ENCODE measurements at places on chromosomes 16 and 17.
A peak's percentile ranks its signal among the peaks of the same experiment; 100 is the strongest.

- DNase-seq = no peak
Measured at GRCh38 chr16:89704281-89704680, 2.8 kb upstream of the SPATA2L start.

- DNase-seq = no peak
Measured at GRCh38 chr16:84827131-84827574, 7.4 kb downstream of the CRISPLD2 start.

- no peak for DNase-seq
Measured at GRCh38 chr16:84272740-84273320, 21.8 kb upstream of the WFDC1 start.

DNA sequence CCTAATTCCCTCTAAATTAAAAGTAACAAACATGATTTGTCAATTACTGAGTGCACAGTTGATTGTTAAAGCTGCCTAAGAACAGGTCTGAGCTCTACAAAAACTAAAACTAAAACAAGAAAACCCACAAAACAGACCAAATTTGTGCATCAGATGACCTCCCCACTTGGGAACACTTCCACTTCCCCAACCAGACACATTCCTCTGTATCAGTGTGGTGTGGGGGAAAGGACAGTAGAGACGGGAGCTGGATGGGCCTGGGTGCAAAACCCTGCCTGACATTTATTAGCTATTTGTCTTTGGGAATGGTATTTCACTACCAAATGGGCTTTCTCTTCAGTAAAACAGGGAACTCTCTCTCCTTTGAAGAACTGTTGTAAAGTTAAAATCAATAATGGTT, 29.8 kb downstream of the STAT3 start:
- no peak for DNase-seq

DNA sequence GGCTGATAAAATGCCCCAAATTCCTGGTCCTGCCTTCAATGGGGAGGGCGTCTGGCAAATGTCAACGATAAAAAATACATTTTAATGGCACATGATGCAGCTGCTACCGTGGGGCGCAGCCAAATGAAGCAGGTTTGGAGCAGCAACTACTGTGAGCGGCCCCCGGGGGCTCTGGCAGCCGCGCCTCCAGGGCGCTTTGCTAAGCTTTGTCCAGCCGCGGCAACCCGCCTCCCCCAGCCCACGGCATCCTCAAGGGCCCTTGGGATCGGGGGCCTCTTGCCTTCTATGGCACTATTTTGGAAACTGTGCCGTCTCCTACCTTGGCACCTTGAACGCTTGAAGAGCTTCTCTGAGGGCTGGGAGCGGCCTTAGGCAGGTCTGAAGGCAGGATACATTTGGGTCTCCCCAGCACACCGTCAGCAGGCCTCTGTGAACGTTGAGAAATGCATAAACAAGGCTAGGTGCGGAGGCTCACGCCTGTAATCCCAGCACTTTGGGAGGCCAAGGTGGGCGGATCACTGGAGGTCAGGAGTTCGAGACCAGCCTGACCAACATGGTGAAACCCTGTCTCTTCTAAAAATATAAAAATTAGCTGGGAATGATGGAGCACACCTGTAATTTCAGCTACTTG, 25.1 kb downstream of the TBX4 start:
- DNase-seq = no peak

DNA sequence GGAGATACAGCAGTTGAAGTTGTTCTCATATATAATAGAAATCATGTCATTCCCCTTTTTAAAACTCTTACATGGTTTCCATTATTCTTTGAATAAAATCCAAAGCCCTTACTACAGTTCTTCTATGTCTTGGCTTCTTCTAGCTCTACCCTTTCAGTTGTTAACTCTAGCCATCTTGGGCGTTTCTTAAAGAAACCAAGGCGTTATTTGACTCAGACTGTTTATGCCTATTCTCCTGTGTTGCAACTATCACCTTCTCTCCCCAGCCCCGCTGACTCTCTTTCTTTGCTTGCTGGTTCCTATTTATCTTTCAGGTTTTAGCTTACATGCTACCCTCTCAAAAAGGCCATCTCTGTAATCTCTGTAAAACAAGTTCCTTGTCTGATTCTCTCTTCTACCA, 32.7 kb downstream of the NFATC3 start:
- DNase-seq = no peak

GRCh38 chr16:57238682-57239081, 6.4 kb upstream of the ARL2BP start:
- DNase-seq = no peak

GRCh38 chr16:81003610-81004460, 2.9 kb downstream of the CMC2 start:
- no peak for DNase-seq

GRCh38 chr17:17446666-17447155, 30.1 kb upstream of the MED9 start:
- DNase-seq = no peak

DNA sequence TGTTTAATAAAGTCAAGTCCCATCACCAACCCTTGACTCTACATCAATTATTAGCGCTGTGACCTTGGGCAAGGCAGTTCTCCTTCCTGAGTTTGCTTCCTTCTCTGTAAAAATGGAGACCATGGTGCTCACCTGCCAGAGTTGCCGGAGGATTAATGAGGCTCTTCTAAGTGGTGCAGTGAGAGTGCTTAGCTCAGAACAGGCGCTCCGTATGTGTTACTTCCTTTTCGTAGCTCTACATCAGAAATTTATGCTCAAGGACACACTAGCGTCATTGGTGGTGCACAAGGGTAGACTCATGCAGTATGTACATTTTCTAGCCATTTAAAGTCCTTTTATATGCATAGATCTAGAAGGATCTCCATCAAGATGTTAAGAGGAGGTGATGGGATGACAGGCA, 17.4 kb upstream of the CMIP start:
- no peak for DNase-seq

DNA sequence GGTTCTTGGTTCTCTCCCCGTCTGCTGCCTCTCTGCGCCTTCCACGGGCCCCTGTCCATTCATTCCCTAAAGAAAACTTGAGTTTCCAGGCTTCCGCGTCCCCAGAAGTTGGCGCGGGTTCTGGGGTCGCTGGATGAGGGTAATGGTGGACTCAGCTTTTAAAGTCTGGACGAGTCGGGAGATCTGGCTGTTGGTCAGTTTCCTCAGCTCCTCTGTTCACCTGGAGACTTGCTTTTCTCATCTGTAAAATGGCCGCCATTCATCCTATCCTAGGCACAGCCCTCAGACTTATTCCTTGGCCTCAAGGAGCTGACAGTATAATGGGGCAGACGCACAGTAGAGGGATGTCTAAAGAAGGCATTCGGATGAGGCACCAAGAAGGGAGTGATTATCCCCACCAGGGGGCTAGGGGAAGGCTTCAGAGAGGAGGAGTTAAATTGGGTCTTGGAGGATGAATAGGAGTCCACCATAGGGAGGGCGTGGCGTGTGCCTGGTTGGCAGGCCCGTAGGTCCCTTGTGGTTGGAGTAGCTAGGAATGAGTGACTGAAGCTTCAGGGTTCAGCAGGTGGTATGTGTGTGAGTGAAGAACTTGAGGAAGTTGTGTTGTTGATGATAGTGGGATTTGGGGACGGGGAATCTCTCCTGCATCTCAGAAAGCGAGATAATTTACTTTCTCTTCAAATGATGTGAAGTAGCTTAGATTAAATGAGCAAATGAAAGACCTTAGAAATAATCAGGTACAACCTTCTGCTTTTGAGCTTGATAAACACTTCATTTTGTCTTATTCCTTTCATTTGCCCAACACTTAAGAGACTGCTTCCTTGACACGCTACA, 652 bp downstream of the VPS35L start:
- no peak for DNase-seq

- DNase-seq = no peak
Measured at GRCh38 chr16:88793251-88793954, 8.4 kb upstream of the PIEZO1 start.

DNA sequence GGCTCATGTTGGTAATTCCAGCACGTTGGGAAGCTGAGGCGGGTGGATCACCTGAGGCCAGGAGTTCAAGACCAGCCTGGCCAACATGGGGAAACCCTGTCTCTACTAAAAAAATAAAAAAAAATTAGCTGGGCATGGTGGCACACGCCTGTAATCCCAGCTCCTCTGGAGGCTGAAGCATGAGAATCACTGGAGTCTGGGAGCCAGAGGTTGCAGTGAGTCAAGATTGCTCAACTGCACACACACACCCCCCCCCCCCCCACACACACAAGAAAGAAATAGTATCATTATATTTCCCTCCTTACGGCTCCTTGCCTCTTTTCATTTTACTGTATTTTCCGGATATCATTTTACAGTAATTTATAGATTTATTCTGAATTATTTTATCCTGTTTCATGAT, 963.1 kb upstream of the GOT2 start:
- no peak for DNase-seq

DNA sequence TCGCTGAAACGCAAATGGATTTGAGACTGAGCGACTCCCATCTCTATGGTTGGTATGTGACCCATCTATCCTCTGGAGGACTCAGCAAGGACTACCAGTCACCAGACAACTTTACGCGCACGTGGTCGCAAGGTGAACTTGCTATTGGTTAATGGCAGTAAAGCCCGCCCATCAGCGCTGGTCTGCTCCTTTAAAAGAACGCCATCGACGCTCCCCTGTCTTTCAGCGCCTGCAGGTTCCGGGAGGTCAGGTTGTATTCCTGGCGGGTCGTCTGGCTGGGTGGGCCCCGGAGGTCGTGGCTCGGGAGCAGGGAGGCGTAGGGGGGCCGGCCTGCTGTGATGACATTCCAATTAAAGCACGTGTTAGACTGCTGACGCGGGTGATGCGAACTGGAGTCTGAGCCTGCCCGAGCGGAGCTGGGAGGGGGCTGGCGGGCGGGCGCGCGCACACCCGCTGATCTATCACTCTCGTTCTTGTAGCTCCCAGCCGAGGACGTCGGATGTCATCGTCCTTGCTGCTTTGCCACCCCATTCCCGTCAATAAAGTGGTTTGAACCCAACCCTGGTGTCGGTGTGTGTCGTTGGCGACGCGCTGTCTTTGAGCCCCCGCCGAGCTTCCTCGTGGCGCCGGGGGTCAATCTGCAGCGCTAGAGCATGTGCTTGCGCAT, 15.9 kb upstream of the ERN1 start:
- DNase-seq = peak; percentile 100

- no peak for DNase-seq
Measured at GRCh38 chr17:71821511-71821910, 299.3 kb upstream of the SOX9 start.

DNA sequence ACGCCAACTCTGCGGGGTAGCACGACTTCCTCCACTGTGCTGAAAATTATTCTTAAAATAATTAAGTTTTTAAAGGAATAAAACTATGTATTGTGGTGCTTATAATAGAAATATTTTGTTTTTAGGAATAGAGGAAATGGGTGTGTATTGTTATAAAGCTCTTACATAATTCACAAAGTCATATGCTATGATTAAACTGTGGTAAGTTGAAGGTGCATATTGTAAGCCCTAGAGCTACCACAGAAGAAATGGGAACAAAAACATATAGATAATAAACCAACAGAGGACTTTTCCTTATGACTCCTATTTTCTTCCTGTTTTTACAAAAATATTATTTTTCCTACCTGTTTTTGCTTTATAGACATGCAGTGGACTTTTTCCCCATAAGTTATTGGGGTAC, 4.3 kb upstream of the SLFN11 start:
- DNase-seq = no peak

- no peak for DNase-seq
Measured at GRCh38 chr17:58352596-58353388, 791 bp upstream of the SUPT4H1 start.

DNA sequence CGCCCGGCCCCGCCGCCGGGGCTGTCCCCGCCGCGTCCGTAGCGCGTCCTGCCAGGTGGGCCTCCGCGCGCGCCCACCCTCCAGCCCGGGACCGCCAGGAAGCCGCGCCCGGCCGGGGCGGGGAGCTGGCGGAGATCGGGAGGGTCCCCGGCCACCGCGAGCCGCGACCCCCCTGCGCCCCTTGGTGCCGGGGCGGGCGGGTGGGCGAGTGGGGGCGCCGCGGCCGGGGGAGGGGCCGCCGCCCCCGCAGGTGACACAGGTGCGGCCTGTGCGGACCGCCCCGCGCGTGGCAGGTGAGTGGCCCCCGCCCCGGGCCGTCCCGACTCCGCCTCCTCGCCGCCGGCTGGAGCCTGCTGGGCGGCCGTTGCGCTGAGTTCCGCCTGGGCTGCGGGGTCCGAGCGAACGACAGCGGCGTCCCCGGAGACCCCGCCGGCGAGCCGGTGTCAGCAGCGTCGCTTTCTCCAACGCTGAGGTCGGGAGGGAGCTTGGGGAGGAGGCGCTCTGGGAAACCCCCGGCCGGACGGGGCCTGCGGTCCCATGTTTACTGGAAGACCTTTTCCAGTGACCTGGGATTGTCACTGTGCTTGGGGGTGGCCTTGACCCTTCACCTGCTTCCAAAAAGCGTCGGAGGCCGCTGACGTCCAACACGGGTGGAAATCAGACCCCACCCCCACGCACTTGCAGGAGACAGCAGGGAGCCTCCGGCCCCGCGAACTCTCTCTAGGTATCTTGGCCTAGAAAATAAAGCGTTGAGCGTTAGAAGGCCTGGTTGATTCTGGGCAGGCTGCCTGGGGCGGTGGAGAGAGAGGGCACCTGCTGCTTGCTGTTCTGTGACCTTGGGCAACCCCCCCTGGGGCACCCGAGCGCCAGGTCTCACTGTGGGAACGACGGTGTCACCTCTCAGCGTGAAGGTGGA, 542 bp downstream of the KLHL36 start:
- no peak for DNase-seq

DNA sequence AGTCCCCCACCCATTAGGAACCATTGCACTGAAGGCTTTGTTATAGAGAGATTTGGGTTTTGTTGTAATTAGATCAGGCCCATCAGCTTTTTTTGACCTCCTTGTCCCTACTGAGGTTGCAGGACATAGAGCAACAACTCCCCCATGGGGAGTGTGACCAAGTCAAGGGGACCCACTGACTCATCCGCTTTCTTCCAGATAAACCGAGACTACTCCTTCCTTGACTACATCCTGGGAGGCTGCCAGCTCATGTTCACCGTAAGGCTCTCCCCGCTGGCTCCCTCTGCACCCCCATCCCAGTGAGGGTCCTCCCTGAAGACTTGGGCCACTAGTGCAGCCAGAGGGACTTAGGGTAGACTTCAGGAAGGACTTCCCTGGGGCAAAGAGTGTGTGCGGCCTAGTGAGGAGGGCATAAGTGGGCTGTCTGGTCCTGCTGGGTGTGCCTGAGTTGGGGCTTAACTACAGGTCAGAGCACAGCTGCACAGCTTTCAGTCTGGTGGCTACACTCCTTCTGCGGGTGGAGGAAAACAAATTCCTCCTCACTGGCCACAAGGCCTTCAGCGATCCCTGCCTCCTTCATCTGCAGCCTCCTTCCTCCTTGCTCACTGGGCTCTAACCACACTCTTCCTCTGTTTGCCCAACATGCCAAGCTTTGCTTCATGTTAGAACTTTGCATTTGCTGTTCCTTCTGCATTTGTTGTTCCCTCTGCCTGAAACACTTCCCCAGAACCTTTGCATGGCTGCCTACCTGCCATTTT, 31.0 kb downstream of the CPNE2 start:
- DNase-seq = no peak

GRCh38 chr17:80529904-80530292, 14.7 kb upstream of the RPTOR start:
- no peak for DNase-seq

- no peak for DNase-seq
Measured at GRCh38 chr17:81342269-81343070, 47.4 kb upstream of the SLC38A10 start.

Measured in AG09319 (cell line).